ENCODE measurements at places on chromosomes 2 and 18.

- no peak for DNase-seq
These were observed 12.0 kb upstream of the CHRNA1 start for GRCh38 chr2:174776223-174776622.

DNA sequence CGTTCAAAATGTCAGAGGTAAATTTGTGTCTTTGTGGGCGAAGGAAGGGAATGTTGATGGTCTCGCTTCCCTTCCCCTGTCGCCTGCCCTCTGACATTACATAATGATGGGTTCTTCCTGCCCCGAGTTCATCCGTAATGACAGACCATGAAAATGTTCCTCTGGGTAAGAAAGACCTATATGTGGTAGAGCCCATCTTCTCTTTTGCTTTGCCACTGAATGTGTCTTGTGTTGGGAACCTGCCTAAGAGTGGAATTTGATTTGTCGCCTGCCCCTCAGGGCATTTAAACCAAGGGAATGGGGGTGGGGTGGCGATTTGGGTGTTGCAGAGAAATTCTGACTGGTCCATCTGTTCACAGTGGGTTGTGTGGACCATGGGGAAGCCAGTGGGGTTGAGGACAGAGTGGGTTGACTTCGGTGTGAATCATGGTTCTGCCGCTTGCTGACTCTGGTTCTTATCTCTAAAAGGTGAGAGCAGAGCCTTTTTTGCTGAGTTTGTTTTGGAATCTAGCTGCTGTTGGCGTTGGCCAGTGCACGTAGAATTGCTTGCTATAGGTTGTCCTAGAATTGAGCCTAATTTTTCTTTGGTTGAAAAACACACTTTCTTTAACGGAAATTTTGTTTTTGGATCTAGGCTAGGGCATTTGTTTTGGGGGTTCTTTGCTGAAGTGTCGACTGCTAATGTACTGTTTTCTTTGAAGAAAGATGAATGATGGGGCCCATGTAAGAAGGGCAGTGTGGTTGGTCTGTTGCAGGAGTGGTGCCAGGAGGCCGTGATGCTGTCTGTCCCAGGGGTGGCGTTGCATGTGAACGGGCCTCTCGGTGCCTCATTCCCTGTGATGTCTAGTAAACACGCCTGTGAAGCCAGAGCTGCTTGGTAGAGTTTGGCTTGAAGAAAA is 1.3 kb downstream of the INPP4A start:
- peak; percentile 50 for DNase-seq

- DNase-seq = no peak
These were observed 134.4 kb downstream of the FIGN start for GRCh38 chr2:163601377-163601776.

GRCh38 chr2:28360718-28361293 is 31.9 kb upstream of the FOSL2 start:
- no peak for DNase-seq

DNA sequence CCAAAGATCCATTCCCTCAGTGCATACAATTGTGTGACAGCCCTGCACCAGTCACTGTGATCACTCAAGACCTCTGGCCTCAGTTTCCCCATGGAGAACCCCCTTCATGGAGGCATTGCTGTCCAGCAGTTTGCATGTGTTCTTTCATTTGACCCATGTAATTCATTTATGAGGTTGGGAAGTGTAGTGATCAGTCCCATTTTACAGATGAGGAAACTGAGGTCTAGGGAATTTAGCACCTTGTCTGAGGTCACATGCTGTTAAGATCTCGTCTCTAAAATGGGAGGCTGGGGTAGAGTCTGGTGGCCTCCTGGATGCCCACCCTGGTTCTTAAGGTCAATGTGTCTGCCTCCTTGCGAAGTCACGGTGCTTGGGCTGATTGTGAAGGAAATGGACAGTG is 19.1 kb downstream of the LDLRAD4 start:
- DNase-seq = no peak

DNA sequence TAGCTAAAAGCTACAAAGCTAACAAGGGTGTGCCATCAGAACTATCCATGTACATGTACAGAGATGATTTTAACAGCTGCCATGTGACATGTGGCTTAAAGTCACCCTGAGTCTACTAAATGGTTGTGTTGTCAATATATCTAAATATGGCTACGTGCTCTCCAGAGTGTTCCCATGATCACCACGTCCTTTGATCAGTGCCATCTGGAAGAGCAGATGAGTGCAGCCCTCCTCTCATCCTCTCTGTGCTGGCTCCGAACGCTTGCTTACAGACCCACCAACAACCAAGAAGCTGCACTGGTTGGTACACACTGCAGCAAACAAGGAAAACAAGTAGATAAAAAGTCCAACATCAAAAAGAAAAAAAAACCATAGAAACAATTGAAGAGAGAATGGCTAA is 88.6 kb upstream of the NARS1 start:
- no peak for DNase-seq

DNA sequence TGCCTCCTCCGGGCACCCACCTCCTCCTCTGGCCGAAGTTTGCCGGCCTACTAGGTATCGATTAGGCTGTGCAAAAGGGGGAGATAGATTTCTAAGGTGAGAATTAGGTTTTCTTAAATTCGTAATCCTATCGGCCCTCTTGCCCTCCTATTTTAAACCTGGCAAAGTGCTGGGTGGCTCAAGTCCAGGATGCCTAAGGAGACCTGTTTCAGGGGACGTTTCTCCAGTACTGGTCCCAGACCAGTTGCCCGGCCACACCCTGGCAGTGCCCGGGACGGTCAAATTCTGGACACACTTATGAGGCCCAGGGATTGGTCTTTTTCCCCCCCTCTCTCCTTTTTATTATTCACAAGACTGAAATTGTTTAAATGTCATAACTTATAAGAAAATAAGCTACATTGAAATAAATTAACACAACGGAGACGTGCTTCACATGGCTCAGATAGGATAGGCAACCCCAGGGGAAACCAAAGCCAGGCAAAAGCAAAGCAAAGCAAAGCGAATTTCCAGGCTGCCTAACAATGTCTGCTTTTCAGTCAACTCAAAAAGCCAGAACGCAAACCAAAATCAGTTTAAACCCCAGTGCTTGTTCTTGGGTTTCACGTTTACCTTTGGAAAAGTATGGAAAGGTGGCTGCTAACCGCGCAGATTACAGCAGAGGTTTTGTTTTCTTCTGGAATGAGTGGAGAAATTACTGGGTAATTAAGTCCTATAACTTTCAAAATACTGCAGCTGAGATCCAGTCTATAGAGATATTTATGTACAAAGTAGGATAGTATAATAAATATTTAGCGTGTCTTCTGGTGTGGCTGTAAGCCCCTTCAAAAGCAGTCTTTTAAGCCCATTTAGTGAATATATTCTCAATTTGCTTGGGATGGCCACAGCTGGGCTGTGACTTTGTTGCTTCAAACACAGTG is 3.0 kb downstream of the GBX2 start:
- DNase-seq = no peak

GRCh38 chr2:219701847-219702634 is 74.6 kb downstream of the SLC4A3 start:
- DNase-seq = no peak

DNA sequence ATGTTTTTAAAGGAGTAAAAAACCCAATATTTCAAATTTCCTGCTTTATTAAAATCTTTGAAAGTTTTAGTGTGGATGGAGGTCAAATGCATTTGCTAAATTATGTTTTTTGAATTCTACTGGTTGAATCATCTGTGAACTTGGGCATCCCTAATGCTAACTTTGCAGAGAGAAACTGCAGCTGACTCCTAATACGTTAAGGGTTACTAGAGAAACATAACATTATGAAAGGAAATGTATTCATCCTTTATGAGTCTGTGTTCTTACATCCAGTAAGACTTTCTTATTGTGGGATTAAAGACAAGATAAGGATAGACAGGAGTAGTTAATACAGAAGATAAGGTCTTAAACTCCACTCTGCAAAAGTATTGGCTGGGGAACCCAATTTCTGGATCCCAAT is 140.6 kb downstream of the FAM124B start:
- no peak for DNase-seq

DNA sequence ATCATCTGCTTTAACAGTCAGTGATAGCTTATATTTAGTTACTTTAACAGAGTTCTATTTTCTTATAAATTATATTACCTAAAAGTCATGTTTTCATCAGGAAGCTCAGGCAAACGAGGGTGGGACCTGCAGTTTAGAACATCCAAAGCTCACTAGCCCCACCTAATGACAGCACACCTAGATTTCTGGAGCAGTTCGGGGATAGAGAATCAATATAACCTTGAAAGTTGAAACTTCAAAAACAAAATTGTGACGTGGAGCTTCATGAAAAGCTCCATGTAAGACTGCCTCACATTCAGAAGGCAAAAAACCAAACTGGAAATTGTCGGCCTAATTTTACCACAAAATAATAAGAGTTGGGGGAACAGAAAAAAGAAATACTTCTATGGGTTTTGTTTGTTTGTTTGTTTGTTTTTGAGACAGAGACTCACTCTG is 185.9 kb upstream of the CCDC150 start:
- DNase-seq = peak; percentile 3

Data from stimulated activated naive CD4-positive, alpha-beta T cell (primary cell).